CD4-positive, alpha-beta T cell treated with Interleukin-4 for 1 hour (primary cell): ENCODE measurements at places on chromosomes 1 and 21.

GRCh38 chr1:64107632-64108031 lies 95.8 kb upstream of the UBE2U start:
- DNase-seq, result no peak

- DNase-seq, result no peak
Measured at GRCh38 chr1:223224465-223224864, 81.4 kb upstream of the TLR5 start.

- no peak for DNase-seq
Measured at GRCh38 chr1:223659711-223660110, 5.8 kb downstream of the CAPN8 start.

GRCh38 chr21:34545079-34545884 lies 33.3 kb upstream of the KCNE1 start:
- peak; percentile 67 for DNase-seq

- DNase-seq, result no peak
Measured at GRCh38 chr1:21763236-21763635, 19.7 kb downstream of the USP48 start.

GRCh38 chr1:218659911-218660677 lies 315.0 kb downstream of the TGFB2 start:
- no peak for DNase-seq
